Tibial nerve (tissue), 4 donors: ENCODE measurements at places on chromosomes 13 and 19. TPM values are rescaled to one million over a fixed set of nuclear protein-coding genes. Genes with fewer than 3 reads are reported as not detected.

GRCh38 chr19:47309038-47309437 lies 623 bp upstream of the C5AR1 start:
- H3K4me1 ChIP-seq = peaks cover 15% of the 10 kb centered on the region
- no peaks in the 10 kb centered on the region for H3K36me3 ChIP-seq
- H3K27ac ChIP-seq = no peak overlapping the region

DNA sequence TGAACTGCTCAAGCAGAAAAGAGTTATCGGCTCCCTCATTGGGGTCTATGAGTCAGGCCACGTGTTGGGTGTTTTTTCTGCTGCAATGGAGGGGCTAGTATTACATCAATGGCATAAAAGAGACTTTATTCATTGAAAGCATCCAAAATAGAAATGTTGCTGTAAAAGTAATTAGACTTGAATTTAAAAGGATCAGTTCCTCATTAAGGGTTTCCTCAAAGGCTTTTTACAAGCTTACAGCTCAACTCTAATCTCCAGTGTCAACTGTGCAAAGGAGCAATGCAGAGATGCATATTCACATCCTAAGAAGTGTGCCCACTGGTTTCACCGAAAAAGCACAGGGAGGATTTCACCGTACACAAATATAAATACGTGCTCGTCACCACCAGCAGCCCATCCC lies 300.3 kb downstream of the FOXO1 start:
- peaks cover 3% of the 10 kb centered on the region for H3K4me1 ChIP-seq
- no peak overlapping the region for H3K27ac ChIP-seq
- no peaks in the 10 kb centered on the region for H3K36me3 ChIP-seq
- DNase-seq = no peak

GRCh38 chr19:49210901-49211451 lies 53.4 kb downstream of the TRPM4 start:
- no peak overlapping the region for H3K4me3 ChIP-seq
- DNase-seq = no peak
- no peaks in the 10 kb centered on the region for H3K36me3 ChIP-seq
- H3K27ac ChIP-seq = no peak overlapping the region
- H3K27me3 ChIP-seq = no peaks in the 10 kb centered on the region

Gene KISS1R
- total RNA-seq = not detected

Gene FGF22
- 0.30 TPM for total RNA-seq

Gene MUC16
- total RNA-seq = 0.21 TPM
